ENCODE measurements at places on chromosomes 6 and 20. TPM values are rescaled to one million over a fixed set of nuclear protein-coding genes. Genes with fewer than 3 reads are reported as not detected.

- no peak for DNase-seq
Observed at GRCh38 chr20:35008411-35009342, 53.0 kb downstream of the MYH7B start.

- DNase-seq: no peak
Observed at GRCh38 chr6:85113934-85114580, 335.8 kb upstream of the NT5E start.

- DNase-seq: no peak
Observed at GRCh38 chr20:12014736-12015135, 97.0 kb downstream of the BTBD3 start.

DNA sequence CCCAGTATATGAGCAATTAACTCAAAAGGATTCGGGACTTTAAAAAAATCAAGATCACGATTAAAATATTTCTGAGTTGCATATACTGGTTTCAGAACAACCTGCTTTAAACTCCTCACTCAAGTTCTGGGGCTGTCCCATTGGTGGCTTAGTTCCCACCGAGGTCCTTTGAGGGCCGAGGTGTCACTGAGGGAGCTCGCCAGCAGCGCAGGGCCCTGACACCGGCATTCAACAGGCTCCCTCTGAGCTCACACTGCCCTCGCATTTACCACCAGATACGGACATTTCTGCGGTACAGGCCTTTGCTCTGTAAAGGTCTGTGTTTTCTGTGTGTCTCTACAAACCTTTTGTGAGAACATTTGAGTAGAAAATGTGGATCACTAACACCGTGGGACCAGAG is 24.4 kb upstream of the BNIP5 start:
- no peak for DNase-seq

DNA sequence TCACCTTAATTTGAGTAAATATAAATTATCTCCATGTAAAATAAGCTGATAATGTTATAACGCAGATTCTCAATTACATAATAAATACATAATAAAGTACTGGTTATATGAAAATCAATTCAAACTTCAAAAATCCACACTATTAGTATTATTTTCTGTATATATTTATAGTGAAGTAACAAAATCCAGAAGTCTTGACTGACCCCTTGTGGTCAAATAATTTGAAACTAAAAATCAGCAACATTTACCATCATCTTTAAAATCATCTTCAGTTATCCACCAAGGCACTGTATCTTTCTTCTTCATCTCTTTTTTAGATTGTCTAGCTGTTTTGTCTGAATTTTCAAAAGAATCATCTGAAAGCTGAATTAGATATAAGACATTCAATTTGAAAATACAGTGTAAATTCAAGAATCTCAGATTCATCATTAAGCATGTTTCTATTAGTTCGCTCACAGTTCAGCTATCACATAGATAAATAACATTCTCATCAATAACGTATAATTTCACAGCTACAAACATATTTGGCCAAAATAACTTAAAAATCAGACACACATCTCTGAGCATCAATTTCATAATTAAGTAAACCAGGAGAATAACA is 6.5 kb downstream of the CEP162 start:
- DNase-seq: no peak

Gene GZF1
- 24.3 TPM for total RNA-seq

DNA sequence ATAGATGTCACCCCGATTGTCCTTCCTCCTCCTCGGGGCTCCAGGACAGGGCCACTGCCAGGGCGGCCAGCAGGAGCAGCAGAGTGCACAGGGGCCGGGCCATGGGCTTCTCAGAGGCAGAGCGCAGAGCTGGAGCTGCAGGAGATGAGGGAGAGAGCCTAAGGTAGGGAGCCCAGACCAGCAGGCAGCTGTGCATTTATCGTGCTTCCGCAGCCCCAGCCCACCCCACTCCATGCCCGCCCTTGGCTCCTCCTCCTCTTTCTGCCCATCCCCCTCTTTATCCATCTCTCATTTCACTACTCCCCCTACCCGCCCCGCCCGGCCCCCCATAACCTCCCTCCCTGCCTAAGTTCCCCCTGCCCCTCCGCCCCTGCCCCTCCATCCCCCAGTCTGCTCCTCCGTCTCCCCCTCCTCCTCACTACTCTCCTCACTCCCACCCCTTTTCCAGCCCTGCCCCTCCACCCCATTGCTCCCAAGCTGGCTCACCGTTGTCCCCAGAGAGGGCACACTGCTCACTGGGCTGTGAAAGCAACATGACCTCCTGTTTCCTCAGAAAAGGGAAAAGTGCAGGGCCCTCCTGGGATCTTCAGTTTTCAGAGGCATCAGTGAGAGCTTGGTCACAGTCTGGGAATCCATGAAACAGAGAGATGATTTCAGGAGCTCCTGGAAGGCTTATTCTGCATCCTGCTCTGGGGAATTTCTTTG is 25.5 kb upstream of the CST1 start:
- DNase-seq: no peak

Gene BTNL2
- total RNA-seq: not detected

Gene MCCD1
- not detected for total RNA-seq

DNA sequence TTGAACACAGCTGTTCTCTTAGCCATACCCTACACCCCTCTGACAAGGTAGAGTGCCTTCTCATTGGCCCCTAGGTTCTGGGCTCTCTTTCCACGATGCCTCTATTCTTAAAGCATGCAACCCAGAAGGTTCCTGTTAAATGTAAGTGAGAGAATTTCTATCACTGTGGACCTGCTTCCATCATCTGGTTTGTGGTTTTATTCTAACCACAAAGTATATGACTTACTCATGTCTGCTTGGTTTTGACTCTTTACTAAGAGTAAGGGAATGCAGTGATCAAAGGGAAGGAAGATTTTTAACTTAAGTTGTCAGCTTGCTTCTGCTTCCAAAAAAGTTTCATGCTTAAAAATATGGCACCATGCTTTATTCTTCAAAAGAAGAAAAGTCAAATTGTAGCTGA is 80.2 kb downstream of the ANKEF1 start:
- no peak for DNase-seq

DNA sequence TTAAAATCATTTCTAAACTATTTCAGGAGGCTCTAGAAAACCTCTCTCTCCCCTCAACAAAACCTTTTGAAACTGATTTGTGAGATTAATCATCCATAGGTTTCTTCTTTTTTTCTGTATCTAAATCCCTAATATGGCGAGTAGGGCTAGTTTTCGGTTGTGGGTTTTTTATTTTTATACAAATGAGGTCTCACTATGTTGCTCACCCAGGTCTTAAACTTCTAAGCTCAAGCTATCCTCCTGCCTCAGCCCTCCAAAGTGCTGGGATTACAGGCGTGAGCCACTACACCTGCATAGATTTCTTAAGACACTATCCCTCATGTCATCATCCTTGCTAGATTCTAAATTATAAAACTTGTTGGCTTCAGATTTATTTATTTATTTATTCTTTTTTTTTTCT is 43.9 kb downstream of the ORC3 start:
- no peak for DNase-seq

GRCh38 chr6:40128127-40128526 is 193.9 kb upstream of the MOCS1 start:
- DNase-seq: no peak

GRCh38 chr20:44166477-44166876 is 20.5 kb downstream of the JPH2 start:
- no peak for DNase-seq

DNA sequence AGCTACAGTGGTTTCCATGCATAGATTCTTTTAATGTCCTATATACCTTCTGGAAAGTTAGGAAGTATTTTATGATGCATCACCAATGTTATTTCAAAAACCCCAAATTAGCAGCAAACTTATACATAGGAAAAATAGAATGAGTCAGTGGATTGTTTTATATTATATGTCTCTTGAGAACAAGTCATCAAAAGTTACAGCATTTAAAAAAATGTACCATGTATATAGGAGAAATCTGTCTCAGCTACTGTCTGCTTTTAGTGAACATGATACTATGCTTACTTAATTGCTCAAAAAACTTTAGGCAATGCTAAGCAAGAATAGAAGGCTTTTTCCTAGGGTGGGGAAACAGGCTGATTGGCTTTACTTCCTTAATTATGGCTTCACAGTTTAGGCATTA is 365.3 kb downstream of the SAMD5 start:
- DNase-seq: no peak

- no peak for DNase-seq
Observed at GRCh38 chr20:50820515-50821256, 25.8 kb downstream of the BCAS4 start.

GRCh38 chr20:20831794-20832193 is 119.3 kb upstream of the RALGAPA2 start:
- DNase-seq: no peak

GRCh38 chr6:9140172-9140571 is 704.8 kb upstream of the SLC35B3 start:
- peak; percentile 57 for DNase-seq

DNA sequence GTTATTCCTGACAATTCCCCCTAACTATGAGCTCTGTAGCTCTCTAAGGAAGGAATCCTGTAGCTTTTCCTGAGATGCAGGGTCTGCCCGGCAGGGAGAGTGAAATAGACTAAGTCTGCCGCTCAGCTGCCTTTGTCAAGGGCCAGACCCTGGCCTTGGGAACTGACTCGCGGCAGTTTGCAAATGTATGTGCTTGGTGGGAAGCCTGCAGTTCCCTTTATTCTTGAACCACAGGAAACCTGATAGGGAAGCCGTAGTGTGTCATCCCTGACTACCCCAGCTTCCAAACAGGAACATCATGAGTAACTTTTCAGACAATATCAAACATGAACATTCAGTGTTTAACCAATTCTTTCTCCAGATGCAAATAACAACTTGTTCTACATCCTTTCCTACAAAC is 78.7 kb upstream of the IFNGR1 start:
- DNase-seq: no peak

DNA sequence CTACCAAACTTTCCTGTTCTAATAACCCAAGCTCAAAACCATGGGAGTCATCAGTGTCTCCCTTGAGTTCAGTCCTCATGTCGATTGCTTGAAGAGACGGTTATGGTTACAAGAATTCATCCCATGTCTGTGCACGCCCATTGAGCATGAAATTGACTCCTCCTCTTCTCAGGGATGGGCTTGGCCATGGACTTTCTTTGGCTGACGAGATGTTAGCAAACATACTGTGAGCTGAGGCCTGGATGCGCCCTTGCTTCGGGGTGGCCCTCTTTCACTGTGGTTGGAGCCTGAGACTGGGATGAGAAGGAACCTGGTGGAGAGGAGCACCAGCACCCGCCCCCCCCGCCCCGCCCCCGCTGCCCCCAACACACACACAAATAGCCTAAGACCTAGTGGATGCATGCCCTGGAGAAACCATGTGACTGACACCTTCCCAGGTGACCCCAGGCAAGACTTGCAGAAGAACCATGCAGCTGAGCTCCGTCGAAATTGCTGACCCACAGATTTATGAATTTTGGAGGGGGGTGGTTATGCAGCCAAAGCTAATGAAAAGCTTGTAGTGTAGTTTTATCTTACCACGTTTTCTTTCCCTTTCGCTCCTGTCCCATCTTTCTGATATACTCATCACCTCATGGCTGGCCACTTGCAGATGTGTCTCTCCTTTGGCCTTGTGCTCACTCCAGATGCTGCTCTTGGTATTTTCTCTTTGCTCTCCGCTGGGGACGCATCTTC is 231.4 kb downstream of the CDH4 start:
- DNase-seq: no peak

GRCh38 chr6:168939796-168940195 is 313.9 kb downstream of the THBS2 start:
- no peak for DNase-seq

Gene PPARD
- total RNA-seq: 11.1 TPM

All from breast epithelium (tissue), 4 donors.